CD4-positive, alpha-beta T cell treated with Interleukin-4 for 1 hour (primary cell): ENCODE measurements at places on chromosomes 2 and 18.

DNA sequence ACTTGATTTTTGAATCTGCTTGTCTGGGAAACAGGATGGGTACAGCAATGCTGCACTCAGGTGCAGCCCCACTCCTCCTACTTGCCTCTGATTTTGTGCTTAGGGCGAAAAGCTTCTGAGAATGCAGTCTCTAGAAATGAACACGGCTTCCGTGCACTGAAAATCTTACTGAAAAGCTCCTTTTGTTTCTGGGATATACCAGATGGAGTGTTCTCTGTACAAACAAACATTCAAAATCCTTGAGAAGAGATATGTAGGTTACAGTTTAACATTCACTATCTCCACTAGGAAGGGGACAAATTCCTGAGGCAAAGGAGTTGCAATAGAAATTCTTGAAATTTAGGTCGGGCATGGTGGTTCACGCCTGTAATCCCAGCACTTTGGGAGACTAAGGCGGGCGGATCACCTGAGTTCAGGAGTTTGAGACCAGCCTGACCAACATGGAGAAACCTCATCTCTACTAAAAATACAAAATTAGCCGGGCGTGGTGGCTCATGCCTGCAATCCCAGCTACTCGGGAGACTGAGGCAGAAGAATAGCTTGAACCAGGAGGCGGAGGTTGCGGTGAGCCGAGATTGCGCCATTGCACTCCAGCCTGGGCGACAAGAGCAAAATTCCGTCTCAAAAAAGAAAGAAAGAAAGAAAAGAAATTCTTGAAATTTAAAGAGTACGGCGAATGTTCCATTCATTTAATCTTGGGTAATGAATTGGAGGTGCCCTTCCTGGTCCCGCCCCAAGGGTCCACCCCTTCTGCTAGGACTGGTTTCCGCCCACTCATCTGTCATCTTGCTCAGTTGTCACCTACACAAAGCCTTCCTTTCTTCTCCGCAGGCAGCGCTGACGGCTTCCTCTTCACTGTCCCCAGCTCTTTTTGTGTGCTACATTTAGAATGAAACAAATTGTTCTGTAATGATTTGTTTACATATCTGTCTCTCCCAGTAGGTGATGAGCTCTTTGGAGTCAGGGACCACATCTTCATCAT lies 92.4 kb downstream of the SOCS6 start:
- no peak for DNase-seq

GRCh38 chr2:38598991-38599295 lies 3.8 kb downstream of the HNRNPLL start:
- DNase-seq = no peak

- DNase-seq = no peak
These were observed 23.3 kb downstream of the GNLY start for GRCh38 chr2:85717308-85718008.

DNA sequence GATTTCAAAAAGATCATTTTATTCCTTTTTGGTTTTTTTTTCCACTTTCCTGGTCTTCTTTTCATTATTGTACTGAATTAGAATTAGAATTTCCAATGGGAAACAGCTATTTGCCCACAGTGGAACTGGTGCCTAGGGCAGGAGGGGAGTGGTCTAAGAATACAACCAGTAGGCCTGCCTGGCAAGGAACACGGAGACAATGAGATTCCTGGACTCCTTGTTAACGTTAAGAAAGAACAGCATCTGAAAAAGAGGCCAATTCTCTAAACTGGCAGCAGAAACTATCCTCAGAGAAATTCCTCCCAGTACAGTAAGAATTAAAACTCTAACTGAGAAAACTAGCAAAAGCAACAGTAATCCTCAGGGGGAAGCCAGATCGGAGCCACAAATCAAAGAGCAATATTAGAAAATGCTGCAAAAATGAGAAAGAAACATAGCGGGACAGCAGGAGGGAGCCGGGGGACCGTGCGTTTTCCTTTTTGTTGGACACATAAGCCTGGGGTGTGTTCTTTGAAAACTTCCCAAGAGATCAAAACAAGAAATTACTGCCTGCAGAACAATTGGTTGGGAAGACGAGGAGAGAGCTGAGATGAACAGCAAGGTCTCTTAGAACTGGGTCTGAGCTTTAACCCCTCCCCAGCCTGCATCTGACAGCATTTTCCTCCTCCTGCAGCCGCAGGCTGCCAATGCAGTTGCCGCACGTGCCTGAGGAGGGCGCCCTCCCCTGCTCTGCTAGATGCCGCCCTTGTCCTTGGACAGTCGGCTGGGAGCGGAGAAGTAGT lies 776.0 kb downstream of the TSN start:
- DNase-seq = no peak

- DNase-seq = no peak
These were observed 194.3 kb upstream of the ERBB4 start for GRCh38 chr2:212732860-212733259.

DNA sequence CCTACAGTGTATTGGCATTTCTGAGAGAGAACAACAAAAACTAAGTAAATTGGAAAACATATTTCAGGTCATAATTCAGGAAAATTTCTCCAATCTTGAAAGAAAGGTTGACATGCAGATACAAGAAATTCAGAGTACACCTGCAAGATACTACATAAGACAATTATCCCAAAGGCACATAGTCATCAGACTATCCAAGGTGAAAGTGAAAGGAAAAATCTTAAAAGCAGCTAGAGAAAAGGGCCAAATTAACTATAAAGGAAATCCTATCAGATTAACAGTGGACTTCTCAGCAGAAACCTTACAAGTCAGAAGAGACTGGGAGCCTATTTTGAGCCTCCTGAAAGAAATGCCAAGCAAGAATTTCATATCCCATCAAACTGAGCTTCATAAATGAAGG lies 449.0 kb upstream of the MMADHC start:
- no peak for DNase-seq

- DNase-seq = no peak
These were observed 848 bp downstream of the FAM124B start for GRCh38 chr2:224400886-224401632.

GRCh38 chr2:3535794-3536681 lies 16.7 kb upstream of the ADI1 start:
- no peak for DNase-seq

DNA sequence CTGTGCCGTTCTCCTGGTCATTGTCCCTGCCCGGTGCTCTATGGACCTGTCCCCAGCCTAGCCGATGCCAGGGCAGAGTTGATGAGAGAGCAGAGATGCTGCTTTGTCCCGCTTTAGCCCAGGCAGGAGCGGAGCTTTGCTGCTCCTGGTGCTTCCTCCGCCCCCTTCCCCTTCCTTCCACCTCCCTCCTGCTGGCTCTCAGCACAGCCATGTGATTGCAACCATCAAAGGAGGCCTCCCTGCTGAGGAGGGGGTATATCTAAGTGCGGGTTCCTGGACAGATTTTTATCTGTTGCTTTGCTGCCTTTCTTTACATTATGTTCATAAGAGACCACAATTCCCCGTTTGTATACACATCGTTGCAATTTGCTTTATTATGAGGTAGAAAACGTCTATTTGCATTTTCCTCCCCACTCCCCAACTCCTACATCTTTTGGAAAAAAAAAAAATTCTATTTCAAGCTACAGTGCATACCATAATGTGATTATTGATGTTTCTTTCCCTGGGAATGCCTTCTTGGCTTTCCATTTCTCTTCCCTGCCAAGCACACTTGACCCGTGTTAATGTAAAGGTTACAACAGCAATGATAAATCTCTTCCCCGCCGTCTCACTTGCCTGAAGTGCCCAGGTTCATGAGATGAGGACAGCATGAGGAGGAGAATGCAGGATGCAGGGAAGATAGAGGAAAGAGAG lies 25.4 kb downstream of the ALPK2 start:
- no peak for DNase-seq

- no peak for DNase-seq
These were observed 2.7 kb downstream of the LNPK start for GRCh38 chr2:175999283-175999819.

- DNase-seq = no peak
These were observed 366.0 kb downstream of the TGIF1 start for GRCh38 chr18:3815991-3816390.

GRCh38 chr2:69493268-69493667 lies 56.0 kb upstream of the NFU1 start:
- no peak for DNase-seq

DNA sequence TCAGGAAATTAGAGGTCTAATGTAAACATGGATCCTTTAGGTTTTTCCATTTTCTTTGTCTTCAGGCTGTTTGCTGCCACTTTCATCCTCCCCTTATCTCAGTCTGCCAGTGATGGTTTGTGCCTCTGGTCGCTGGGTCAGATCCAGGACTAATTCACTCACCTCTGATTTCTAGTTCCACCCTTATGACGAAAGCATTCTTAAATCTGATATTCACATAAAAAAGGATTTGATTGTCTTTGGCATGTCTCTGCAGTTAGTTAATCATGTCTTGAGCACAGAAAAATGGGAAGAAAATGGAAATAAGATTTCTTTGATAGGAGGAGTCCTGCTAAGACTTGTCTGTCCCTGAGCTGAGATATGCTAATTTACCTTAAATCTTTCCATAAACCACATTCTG lies 4.6 kb downstream of the IL1RL1 start:
- no peak for DNase-seq

DNA sequence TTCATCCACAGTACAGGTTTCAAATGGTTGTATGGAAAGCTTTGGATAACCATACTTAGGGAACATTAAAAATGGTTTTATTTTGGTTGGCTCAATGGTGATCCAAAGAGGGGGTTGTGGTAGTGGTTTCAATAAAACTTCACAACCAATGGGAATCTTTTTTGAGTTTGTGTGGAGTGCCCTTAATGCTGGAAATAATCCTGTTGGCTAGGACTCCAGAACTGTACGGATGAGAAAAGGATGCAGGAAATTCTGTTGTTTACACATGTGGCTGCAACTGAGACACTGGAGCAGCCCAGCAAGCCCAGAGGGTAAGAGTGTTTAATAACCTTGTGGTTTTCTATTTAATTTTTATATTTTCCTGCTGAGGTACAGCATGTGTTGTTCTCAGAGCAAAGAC lies at the start of gene CCDC102B:
TSS of gene CCDC102B (plus strand) at position 210 of the 400 bp plus-strand sequence. CDS start 38,684 bp downstream, outside the sequence.
- no peak for DNase-seq

GRCh38 chr2:61966087-61966727 lies 60.7 kb downstream of the COMMD1 start:
- DNase-seq = no peak

DNA sequence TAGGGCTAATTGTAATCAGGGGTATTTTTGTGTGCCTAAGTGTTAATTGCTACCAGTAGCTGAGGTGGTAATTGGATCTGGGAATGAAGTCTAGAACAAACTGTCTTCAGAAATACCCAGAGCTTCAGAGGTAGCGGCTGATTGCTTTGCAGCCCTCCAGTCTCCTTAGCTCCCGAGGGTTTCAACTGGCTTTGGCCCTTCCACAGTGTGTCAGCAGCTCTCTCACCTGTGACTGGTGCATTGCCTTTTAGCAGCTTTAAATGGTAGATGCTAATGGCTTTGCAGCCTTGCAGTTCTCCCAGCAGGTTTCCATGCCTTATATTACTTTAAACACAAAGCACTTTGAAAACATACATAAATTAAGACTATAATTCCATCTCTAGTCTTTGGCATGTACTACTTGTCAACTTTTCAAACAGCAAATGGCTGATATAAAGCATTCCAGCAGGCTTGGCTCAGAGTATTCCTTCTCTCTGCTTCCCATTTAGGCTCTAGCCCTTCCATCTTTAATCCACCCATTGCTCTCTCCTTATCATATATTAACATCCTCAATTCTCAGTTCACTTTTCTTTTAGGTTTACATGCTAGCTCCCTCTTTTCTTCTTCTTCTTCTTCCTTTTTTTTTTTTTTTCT lies 156.4 kb upstream of the GALNT13 start:
- no peak for DNase-seq

DNA sequence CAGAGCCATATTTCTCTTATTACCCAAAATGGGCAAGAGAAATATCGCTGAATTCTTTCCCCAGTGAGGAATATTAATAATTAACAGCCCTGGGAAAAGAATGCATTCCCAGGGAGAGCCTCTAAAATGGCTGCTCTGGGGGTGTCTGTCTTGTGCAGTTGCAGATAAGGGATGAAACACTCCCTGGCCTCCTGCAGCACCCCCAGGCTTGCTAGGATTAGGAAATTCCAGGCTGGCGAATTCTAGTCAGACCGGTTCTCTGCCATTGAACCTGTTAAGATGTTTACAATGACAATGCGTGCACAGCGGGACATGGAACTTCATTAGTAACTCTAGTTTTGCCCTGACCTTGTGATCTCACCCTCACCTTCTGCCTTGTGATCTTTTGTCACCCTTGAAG lies 24.5 kb downstream of the MRPL30 start:
- DNase-seq = no peak

DNA sequence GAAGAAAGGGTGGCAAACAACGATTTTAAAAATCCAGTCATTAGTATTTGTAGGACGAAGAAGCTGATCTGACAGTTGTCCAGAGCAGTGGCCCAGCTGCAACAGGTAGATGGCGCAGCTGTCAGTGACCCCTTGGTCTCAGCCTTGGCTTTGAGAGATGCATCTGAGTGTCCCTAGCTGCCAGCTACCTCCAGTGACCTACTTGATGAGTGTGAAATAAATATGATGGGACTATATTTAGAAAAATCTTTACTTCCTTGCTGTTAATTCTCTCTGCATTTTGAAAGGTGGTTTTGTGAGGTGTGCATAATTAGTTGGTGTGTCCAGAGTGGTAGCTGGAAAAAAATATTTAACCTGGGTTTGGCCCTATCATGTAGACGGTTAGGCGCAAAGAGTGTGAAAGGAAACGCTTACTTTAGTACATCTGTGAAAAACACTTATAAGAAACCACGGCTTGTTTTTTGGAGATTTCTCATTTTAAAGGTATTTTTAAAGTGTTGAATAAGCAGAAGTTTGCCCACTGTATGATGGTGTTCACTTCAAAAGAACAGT lies 963 bp downstream of the INPP1 start:
- DNase-seq = peak; percentile 20

DNA sequence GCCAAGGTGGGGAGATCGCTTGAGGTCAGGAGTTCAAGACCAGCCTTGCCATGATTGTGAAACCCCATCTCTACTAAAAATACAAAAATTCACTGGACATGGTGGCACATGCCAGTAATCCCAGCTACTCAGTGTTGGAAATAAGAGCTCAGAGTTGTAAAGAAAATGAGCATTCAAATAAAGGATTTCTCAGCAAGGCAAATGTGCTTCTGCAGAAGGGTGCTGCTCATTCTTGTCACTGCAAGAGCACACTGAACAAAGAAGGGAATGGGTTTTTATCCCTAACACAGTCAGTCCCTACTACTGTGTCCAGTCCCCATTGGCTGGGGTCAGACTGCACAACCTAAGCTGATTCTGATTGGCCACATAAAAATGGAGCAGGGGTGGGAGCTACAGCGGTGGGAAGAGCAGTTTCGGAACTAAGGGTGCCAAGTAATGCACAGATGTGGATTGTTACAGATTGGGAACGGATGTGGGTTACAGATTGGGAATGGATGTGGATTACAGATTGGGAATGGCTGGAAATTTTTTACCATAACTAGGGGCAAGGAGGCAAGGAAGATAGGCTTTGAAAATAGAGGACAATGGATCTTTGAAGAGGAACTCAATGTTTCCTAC lies 31.1 kb upstream of the TRAPPC8 start:
- no peak for DNase-seq

GRCh38 chr2:9488583-9489547 lies 14.5 kb downstream of the IAH1 start:
- DNase-seq = no peak

DNA sequence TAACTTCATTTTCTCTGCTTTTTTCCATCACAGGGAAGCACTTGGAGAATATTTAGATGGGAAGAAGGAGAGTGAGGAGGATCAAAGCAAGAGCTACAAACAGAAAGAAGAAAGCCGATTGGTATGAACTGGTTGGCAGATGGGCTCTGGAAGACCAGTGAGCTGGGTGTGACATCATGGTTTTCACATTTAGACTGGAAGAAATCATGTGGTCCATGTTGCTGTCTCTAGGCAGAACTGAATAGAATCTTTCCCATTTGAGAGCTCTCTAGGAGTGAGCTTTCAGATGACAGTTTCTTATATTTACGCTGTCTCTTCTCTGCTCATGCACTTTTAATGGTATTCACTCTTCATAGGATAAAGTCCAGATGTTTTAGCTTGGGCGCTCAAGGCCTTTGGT lies 12.6 kb downstream of the DRC1 start:
- DNase-seq = no peak
